GM12865 (cell line): ENCODE measurements at places on chromosomes 13 and 19.

GRCh38 chr19:3411636-3412035 lies 45.3 kb downstream of the NFIC start:
- no peak for DNase-seq

GRCh38 chr13:40163066-40164000 lies 503.1 kb downstream of the FOXO1 start:
- no peak for DNase-seq

- DNase-seq = no peak
Observed at GRCh38 chr13:52061587-52061986, 37.1 kb downstream of the UTP14C start.

DNA sequence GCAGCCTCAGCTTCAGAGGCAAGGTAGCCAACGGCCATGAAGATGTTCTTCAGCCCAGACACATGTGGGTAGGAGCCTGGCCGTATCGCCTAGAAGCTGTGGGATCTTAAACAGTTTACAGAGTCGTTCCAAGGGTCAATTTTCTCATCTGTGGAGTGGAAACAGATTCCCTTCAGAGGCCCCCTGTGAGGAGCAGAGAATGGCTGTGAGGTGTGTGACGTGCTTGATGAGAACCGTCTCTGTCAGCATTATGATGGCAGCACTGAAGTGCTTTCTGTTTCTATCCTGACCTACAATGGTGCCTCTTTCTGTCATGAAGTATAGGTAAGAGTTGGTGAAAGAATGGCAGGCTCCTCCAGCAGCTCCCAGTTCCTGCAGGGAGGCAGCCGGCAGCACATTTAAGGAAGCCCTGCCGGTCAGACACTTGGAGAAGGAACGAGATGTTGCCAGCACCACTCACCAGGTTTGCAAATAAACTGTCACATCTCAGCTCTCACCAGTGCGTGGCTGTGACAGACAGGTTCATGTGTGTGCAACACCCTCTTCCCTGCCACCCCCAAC lies 277.3 kb downstream of the FOXO1 start:
- peak; percentile 64 for DNase-seq

- peak; percentile 62 for DNase-seq
Observed at GRCh38 chr13:79227418-79227817, 178.6 kb downstream of the RBM26 start.

DNA sequence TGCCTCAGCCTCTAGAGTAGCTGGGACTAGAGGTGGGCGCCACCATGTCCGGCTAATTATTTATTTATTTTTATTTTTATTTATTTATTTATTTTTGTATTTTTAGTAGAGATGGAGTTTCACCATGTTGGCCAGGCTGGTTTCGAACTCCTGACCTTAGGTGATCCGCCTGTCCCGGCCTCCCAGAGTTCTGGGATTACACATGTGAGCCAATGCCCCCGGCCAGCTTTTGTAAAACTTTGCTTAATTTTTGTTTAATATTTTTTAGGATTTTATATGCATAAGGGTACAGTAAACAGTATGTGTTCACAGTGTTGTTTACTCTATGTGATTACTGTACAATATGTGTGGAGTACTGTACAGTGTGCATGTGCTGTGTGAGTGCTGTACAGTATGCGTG lies 98.7 kb downstream of the ZMYM2 start:
- DNase-seq = no peak

DNA sequence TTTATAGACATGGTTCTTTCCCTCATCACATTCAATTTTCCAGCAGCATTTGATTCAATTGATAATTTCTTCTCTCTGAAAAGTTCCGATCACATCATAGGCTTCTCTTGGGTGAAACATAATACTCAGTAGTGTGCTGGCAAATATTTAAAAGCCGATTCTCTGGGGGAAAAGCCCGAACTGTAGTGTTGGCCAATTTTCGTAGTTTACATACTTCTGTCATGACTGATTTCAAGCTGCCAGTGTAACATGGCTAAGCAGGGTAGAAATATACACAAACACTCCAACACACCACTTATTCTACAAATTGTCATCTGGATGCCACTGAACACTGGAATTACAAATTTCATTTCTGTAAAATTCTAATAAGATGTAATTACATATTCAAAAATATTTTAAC lies 56.1 kb upstream of the FREM2 start:
- no peak for DNase-seq

DNA sequence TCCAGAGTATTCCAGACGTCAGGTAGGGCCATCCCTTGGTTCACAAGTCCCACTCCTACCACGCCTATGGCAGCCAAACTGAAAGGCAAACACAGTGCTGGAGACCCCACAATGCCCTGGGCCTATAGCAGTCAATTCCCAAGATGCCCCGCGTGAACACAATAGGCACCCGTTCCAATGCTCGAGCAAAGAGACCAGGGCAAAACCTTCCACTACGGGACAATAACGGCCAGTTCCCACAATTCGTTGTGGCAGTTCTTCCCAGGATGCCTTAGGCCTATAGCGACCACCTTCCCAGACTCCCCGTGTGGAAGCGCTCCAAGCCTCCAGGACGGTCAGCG lies 538 bp downstream of the ZNF428 start:
- peak; percentile 83 for DNase-seq
